ENCODE measurements at places on chromosomes 12 and 14.

- DNase-seq: no peak
Observed at GRCh38 chr12:94760786-94761185, 110.4 kb upstream of the TMCC3 start.

GRCh38 chr14:77542421-77543239 lies 44.0 kb upstream of the ISM2 start:
- DNase-seq: no peak

- no peak for DNase-seq
Observed at GRCh38 chr14:73795974-73796373, 55.7 kb upstream of the PTGR2 start.

- no peak for DNase-seq
Observed at GRCh38 chr14:94368243-94368590, 20.2 kb downstream of the SERPINA1 start.

DNA sequence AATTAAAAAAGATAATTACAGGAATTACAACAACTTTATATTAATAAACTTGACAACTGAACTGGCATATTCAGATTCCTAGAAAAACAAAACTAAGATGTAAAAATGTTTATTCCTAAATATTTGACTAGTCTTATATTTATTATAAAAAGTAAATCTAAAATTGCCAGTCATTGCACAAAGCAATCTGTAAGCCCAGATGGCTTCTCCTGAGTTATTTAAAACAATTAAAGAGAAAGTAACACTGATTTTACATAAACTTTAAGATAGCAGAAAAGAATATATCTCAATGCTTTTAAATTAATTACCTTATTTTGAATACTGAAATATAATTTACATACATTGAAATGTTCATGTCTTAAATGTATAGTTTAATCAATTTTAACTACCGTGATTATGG lies 434.1 kb upstream of the RPL10L start:
- no peak for DNase-seq

GRCh38 chr12:11071414-11071813 lies 9.3 kb upstream of the TAS2R46 start:
- DNase-seq: no peak

DNA sequence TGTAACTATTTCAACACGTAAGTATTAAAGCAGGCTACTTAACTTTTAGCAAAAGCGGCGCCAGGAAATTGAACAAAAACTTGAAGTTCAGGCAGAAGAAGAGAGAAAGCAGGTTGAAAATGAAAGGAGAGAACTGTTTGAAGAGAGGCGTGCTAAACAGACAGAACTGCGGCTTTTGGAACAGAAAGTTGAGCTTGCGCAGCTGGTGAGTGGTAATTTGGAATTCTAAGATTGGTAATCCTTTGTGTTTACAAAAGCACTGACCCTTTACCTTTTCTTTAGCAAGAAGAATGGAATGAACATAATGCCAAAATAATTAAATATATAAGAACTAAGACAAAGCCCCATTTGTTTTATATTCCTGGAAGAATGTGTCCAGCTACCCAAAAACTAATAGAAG lies 4.0 kb downstream of the PNN start:
- DNase-seq: no peak
